ENCODE measurements at places on chromosomes 11 and 22. TPM values are rescaled to one million over a fixed set of nuclear protein-coding genes. Genes with fewer than 3 reads are reported as not detected.
A peak's percentile ranks its signal among the peaks of the same experiment; 100 is the strongest.

The STX5 gene
- 27.2 TPM for total RNA-seq

The MIAT gene
- 58.2 TPM for total RNA-seq

The NXPE1 gene
- total RNA-seq: not detected

GRCh38 chr11:92967867-92968266 lies 1.6 kb upstream of the MTNR1B start:
- DNase-seq: no peak

The OR4A16 gene
- not detected for total RNA-seq

The TRIM29 gene
- total RNA-seq: 0.11 TPM

DNA sequence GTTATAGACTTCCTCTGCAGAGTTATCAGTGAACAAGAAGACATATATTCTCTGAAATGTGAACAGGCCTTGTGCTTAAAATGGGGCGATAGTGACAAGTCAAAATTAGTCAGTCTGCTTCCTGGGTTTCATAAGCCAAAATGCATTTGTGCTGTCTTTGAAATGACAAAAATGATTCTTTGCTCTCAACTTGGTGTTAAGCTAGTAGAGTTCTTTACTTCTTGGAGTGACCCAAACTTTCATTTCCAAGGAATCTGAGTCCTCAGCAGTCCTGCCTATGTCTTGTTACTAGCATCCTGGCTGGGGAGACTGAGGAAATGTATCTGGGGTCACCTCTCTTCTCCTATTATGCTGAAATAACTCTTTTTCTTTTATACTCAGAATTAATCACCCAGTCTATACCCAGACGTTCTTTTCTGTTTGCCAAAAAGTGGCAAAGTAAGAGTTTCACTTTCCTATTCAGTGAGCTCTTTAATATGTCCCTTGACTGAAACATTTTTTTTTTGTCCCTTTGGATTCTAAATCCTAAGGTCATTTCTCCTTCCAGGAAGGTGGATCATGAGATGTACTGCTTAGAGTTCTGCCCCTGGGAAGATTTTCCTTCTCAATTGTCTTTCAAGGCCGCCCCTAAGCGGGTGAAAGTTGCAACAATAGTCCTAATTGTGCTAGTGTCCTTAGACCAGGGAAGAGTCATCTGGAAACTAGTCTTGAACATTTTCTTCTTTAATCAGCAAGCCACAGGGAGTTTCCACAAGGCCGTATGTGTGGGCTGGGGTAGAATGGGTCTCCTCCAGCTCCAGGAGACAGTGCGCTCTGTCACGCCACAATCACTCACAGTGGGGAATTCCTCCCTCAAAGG lies 53.0 kb upstream of the RDX start:
- DNase-seq: no peak

The VSIG2 gene
- total RNA-seq: 0.71 TPM

- DNase-seq: no peak
These were observed 44.5 kb downstream of the TRAF6 start for GRCh38 chr11:36465449-36466163.

The HOATZ gene
- not detected for total RNA-seq

DNA sequence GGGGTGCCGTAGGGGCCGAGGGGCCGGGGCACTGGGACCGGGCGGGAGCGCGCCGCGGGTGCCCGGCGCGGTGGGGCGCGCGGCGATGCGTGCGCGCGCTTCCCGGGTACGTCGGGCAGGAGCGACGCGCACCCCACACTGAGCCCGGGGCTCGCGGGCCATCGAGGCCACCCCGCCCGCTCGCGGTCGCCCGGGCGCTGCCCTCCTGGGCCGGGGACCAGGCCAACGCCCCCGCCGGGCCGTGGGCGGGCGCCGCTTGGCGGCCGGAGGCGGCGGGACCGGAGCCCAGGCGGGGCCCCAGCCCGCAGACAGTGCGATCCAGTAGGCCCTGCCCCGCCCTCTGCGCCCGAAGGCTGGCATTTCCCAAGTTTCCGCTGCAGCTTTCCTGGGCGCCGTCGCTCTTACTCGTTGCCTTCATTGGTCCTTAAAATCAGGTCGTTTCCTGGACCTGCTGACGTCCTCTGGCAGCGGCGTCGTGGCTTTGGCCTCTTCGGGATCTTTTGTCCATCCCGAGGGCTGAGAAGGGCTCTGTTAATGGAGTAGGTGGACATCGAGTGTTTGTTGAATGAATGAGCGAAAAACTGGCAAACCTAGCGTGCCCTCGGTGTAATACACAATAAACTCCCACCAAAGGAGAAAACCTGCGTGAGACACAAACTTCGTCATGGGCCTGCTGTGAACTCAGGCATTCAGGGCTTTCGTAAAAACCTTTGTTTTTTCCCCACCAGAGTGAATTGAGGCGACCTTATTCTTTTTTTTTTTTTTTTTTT lies 638 bp downstream of the PARVA start:
- peak; percentile 82 for DNase-seq

- no peak for DNase-seq
These were observed 32.1 kb upstream of the BAIAP2L2 start for GRCh38 chr22:38142606-38143005.

The CCDC188 gene
- total RNA-seq: not detected

GRCh38 chr11:124207102-124207792 lies 24.1 kb downstream of the OR10D3 start:
- no peak for DNase-seq

The FOSL1 gene
- 20.5 TPM for total RNA-seq

- DNase-seq: peak; percentile 42
These were observed 22.3 kb downstream of the PIK3IP1 start for GRCh38 chr22:31269892-31270579.

- no peak for DNase-seq
These were observed 8.3 kb upstream of the MIEF1 start for GRCh38 chr22:39493759-39494158.

DNA sequence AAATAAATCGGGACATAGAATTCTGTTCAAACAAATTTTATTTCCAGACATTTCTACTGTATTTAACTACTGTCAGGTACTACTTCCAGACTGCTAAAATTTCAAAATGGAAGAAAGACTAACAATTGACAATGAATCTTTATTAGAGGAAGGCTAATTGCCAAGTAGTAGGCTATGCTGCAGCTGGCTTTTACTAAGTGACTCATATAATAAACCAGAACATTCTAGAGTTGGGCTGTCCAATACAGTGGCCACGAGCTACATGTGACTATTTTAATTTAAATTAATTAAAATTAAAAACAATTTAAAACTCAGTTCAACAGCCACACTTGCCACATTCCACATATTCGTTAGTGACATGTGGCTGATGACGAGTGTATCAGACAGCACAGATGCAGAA lies 27.6 kb downstream of the CHKA start:
- no peak for DNase-seq

The RASSF7 gene
- total RNA-seq: 39.7 TPM

The YPEL1 gene
- total RNA-seq: 7.7 TPM

The NEAT1 gene
- total RNA-seq: 31.7 TPM

DNA sequence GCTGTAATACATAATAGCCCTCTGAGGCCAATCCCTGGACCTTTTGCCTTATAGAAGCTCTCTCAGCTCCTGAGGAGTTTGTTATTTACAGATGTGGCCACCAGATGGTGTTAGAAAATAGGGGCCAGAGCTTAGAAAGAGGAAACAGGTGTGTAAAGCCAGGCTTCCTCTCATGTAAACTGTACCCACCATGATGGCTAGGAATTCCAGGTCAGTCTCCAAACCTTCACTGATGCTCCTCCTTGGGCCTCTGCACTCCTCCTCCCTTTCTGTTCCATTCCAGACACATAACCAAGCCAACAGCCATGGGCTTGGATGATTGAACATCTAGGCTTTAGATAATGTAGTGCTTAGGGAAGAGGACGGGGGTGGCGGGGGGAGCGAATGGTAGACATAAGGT lies 39.7 kb downstream of the USP35 start:
- no peak for DNase-seq

GRCh38 chr11:15747671-15748070 lies 608.7 kb downstream of the SOX6 start:
- no peak for DNase-seq

GRCh38 chr11:8243458-8243857 lies 20.2 kb downstream of the LMO1 start:
- DNase-seq: no peak

DNA sequence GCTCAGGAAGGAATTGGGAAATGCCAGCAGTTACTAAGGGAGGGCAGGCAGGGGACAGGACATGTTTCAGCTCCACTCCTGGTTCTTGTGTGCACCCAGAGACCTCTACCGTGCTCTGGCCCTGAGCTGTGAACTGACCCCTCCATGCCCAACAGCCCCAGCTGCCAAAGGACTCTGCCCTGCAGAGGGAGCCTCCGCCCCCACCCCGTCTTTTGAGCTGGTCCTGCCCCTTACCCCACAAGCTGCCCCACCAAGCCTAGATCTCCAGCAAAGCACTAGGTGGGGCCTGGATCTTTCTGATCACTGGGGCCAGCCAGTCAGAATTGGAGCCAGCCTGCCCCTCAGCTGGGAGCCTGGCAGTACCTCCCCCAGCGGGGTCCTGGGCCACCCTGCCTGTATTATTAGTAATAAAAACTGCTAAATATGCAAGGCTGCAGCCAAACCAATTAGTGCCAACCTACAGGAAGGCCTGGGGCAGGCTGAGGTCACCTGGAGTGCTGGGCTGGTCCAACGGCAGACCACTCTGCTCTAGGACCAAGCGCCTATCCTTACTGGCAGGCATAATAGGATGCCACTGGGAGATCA lies 23.9 kb upstream of the DRICH1 start:
- no peak for DNase-seq

GRCh38 chr11:122103321-122103720 lies 12.7 kb downstream of the BLID start:
- DNase-seq: no peak

GRCh38 chr11:91295591-91295990 lies 929.0 kb upstream of the FAT3 start:
- no peak for DNase-seq

DNA sequence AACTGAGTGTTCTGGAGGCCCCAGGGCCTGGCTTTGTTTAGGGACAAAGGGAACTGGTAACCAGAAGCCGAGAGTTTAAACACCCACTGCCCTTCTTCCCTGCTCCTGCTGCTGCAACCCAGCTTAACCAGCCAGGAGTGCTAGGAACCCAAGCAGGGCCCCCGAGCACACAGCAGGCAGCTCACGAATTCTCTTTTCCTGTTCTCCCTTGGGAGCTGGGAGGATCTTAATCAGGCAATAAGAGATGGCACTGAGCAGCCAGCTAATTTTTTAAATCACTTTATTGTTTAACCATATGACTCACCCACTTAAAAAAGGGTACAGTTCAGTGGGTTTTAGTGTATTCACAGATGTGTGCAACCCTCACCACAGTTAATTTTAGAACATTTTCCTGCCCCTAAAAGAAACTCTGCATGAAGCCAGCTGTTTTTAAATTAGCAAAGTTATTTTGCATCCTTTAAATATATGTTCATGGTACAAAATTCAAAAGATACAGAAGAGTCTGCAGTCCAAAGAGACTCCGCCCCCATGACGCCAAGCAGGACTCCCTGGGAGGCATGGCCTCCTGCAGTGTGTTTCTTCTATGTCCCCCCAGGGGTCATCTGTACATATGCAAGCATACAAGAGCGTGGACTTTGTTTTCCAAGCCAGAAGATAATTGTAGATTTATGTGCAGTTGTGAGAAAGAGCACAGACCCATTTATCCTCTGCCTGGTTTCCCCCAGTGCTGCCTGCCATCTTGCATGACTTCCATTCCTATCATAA lies 18.9 kb upstream of the PPP6R3 start:
- no peak for DNase-seq

DNA sequence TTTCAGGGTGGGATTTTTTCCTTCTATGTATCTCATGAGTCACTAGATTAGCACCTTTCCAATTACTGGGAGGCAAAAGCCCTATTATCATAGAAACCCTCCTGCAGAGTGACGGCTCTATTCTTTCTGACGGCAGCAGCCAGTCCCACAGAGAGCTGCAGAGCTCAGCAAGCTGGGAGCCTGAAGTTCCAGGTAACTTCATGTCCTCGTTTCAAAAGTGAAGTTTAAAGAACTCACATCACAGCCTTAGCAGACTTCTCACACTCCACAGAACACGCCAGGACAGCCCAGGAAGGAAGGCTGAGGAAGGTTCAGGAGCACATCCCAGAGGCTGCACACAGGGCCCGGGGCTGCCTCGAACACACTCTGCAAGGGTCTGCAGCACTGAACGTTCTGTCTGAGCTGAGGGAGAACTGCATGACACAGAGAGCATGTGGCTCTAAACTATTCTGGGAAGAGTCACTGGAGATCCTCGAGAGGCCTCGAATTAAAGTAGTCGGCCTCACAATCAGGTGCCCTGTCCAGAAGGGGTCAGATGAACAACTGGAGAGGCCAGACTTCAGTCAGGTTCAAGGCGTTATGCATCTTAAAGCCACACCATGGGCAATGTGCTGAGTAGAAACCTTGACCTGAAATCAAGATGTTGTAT lies 104.2 kb upstream of the DRD2 start:
- no peak for DNase-seq

GRCh38 chr11:118672846-118673245 lies 6.6 kb downstream of the TREH start:
- DNase-seq: no peak

The SLC22A6 gene
- total RNA-seq: not detected

The MAJIN gene
- total RNA-seq: not detected

The RPS6KB2 gene
- total RNA-seq: 50.2 TPM

DNA sequence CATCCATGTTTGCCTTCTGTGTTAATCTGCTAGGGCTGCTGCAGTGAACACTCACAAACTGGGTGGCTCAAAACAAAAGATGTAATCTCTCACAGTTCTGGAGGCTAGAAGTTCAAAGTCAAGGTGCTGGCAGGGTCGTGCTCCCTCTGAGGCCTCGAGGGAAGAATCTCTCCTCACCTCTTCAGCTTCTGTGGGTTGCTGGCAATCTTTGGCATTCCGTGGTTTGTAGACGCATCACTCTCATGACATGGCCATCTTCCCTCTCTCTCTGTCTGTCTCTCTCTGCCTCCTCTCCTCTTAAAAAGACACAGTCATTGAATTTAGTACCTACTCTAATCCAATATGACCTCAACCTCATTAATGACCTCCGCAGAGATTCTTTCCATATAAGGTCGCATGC lies 78.8 kb downstream of the TSPAN18 start:
- no peak for DNase-seq

DNA sequence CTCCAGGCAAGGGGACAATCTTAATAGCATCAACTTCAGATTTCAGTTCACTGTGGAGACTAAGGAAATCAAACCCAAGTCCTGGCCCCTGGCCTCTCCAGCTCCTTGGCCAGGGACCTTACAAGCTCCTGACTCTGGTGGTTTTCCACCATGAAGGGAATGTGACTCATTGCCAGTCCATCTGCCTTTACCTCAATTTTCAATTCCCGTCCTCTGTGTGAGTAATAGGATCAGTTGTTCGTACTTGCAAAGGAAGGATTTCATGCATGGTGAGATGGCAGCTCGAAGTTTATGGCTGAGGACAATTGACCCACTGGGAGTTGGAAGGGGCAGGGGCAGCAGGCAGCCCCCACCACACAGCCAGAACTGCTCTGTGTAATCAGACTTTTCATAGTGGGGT lies 42.5 kb downstream of the INSC start:
- no peak for DNase-seq

DNA sequence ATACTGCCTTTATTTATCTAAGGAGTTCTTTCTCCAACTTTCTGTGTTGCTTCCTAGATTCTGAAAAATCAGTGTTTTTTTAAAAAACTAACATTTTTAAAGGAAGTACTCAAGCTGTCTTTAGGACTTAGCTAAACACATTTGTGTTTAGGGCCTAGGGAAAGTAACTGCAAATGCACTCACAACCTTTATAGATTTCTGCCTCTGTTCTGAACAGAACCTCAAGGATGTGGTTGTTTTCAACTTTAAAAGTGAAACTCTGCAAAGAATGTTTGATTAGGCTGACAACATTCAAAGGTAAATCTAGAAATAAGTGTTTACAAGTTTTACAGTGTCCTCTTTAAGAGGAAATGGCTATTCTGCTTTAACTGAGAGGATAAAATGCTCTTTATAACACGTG lies 55.4 kb upstream of the CNTN5 start:
- DNase-seq: no peak

Measured in WTC11 (cell line).